ENCODE measurements at places on chromosomes 12 and 14.

- no peak for DNase-seq
These were observed at the start of gene CLEC1A for GRCh38 chr12:10098791-10099190. CLEC1A (minus strand) TSS chr12:10098985; CDS start chr12:10098922, 63 bp downstream.

- no peak for DNase-seq
These were observed 1.5 kb downstream of the RAB35 start for GRCh38 chr12:120115066-120115465.

GRCh38 chr12:42504049-42504448 lies 85.5 kb downstream of the PRICKLE1 start:
- no peak for DNase-seq

- no peak for DNase-seq
These were observed 6.7 kb upstream of the DNAAF2 start for GRCh38 chr14:49641697-49642129.

- DNase-seq = no peak
These were observed 118.9 kb downstream of the CHST11 start for GRCh38 chr12:104575442-104576186.

DNA sequence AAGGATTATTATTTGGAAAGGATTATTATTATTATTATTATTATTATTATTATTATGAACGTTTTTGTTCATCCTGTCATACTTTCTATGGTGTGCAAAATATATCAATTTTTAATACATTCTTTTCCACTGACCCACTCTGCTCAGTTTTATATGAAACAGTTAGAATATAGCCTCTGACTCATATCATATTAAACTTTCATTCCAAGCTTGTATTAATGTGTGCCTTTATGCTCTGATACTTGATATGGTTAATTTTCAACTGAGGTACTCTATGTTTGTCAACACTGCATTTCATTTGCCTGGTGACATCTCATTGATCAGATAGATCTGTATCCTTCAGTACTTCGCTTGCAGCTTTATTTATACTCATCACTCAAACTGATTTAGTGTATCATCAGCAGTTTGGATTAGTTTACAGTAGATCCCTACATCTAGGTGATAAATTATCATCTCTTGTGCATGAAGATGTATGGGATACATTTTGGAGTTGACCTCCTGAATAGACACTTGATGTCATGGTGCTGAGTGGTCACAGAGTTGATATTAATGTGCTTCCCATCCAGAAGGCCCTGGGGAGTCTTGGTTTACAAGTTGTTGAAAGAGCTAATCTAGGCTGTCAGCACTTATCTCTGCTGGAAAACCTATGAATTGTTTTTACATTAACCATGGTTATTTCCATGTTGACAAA lies 271.8 kb downstream of the TRHDE start:
- DNase-seq = no peak

DNA sequence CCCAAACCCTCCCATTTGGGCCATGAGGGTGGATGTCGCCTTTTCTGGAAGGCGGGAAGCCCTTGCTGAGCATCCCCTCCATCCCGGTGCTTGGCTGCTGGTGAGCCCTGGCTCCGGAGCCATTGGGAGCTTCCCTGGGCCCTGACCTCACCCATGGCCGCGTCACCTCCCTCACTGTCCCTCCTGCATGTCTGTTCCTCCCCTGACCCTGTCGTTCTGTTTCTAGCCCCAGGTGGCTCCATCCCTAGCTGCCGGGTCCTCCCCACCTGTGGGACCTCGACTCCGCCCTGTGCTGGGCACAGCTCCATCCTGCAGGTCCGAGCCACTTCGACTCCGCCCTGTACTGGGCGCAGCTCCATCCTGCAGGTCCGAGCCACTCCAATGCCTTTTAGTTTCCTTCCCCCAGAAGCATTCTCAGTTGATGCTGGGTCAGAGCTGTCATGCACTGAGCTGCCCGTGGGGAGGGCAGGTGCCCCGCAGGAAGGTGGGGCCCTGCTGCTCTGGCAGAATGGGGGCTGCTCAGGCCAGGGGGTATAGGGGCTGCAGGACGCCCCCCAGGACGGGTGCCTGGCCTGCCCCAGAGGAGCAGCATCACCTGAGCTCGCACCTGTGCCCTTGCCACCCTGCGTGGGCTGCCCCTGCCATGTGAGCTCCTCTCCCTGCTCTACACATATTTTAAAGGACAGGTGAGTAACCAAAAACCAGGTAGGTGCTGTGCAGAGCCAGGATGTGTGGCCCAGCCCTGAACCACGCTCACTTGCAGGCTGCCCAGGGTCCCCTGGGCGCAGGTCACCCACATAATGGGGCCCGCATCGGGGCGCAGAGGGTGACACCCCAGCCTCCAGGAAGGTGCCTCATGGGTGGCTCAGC lies 19.0 kb downstream of the NOC4L start:
- no peak for DNase-seq

DNA sequence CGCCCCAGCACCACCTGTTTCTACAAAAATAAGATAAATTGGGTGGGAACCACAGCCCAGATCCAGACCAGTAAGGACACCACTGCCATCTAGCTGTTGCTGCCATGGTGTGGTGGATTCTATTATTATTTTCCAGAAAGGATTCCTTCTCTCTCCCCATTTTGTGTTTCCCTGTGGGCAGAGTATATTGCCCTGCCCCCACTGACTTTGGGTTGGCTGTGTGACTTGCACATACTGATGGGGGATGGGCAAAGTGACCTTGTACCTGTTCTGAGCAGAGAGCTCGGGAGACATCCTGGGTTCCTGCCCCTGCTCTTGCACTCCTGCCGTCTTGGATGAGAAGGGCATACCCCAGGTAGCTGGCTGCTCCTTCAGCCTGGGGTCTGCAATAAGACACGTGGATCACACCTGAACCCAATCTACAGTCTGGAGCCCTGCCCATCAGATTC lies 24.3 kb downstream of the MOAP1 start:
- no peak for DNase-seq

GRCh38 chr14:76376878-76377734 lies 1.2 kb downstream of the ESRRB start:
- DNase-seq = no peak

DNA sequence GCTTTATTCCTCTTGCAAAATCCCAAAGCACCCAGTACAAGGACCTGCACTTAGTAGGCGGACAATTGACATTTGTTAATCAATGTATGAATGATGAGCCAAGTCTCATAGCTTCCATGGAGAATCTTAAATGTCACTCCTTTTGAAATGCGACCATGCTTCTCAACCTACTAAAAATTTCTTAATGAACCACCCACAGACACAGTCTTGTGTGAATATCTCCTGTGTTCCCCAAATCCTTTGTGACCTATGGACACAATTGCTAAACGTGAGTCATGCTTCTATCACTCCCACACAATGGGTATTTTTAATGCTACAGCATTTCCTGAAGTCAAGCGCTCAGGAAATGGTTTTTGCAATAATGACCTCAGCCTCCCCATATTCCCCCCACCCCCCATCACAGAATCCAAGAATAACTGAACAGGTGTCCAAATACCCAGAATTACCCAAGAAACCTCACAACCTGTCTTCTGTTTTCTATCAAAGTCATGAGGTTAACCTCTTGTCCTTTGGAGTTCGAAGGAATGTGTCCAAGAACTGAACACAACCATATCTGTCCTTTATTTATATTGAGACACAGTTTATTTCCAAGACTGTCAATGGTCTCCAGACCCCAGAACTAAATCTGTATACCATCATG lies 163.6 kb upstream of the PLEKHG7 start:
- no peak for DNase-seq

DNA sequence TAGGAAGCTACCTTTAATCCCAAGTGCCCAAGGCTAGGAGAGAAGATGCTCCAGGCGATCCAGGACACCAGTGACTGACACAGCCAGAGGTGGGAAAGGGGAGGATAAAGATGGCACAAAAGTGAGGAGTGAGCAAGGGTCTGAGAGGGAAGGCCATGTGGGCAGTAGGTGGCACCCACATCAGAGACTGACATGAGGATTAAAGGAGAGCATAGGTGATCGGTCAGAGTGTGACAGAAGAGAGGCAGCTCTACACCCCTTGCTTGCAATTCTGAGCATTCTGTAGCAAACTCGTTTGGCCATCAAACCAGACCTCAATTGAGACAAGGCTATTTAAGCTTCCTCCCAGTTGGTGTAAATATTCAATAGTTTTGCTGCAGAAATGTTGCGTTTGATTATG lies 724 bp upstream of the CD27 start:
- no peak for DNase-seq

- no peak for DNase-seq
These were observed 58.0 kb upstream of the KRAS start for GRCh38 chr12:25308756-25309155.

GRCh38 chr14:70601162-70601561 lies 707 bp upstream of the MED6 start:
- DNase-seq = no peak

- no peak for DNase-seq
These were observed 117.5 kb downstream of the DYRK2 start for GRCh38 chr12:67765776-67766766.

DNA sequence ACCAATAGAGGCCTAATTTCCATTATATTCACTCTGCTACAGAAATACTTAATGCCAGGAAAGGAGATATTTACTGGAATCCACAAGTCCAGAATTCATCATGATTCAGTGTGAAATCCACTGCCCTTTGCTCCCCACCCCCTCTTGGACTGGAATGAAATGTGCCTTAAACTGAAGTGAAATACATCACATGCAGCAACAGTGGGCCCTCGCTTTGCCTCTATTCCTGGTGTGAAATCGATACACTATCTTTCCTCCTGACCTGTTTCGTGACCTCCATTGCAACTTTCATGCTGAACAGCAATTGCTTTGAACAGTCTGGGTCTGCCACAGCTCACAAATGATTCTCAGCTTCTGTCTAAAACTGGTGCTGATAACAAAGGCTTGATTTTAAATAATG lies 100.6 kb downstream of the NPAS3 start:
- DNase-seq = no peak

DNA sequence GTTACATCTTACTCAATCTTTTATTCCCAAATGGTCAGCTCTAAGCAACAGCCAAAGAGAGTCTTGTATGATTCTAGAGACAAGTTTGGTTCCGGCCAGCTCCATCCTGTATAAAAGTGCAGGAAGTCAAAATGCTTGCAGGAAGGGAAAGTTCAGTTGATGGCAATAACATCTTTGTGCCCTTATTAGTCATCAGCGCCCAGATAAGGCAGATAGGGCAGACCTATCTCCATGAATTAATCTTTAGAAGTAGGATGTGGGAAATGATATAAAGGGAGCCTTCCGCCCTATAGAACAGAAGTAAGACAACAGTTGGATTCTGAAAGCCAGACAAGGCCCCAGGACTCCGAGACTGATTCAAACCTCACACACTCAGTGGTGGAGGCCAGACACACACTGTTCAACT lies 6.4 kb downstream of the GNS start:
- DNase-seq = no peak

DNA sequence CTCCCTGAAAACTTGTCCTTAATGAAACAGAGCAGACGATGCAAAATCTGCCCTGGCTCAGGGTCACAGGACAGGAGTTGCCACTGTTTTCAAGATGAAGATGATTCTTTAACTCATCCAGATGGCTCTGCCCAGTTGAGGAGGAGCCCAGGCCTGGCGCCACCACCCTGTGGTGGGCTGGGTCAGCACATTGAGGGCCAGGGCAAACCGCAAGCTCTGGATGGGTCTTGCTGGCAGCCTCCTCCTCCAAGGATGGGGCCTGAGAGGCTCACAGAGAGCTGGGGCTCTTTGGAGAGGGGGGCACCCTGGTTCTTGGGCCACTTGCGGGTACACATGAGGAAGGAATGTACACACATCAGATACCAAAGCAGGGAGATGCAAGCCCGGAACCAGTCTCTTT lies 158.2 kb downstream of the NUAK1 start:
- no peak for DNase-seq

DNA sequence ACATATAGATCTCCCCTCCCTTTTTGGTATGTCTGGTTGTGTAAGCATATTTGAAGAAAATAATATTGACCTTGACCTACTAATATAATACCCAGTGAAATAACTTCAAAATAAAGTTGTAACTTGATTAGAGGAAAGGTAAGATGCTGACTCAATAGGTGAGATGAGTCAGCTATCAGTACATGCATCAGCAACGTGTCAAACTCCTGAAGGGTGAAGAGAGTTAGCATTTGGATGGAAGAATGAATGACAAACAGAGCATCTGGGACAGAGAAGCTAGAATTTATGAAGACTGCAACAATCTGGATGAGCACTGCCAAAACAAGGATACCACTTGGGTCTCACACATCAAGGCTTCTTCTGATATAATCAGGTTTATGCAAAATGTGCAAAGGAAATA lies 74.9 kb downstream of the PPP2R5E start:
- no peak for DNase-seq

DNA sequence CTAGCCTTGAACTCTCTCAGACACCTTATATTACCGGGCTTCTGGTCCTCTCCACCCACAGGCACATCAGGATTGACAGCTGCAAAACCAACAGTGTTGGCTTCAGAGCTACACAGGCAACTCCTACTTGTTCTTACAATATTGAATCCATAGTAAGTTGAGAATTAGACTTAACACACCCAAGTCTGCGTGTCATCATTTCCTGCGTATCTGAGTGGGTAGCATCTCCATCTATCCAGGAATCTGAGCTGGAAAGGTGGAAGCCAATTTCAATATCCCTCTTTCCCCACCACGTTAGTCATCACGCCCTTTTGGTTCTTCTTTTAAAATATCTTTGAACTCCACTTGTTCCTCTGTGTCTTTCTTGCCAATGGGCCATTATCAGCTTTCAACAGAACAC lies 37.2 kb downstream of the NRXN3 start:
- no peak for DNase-seq

DNA sequence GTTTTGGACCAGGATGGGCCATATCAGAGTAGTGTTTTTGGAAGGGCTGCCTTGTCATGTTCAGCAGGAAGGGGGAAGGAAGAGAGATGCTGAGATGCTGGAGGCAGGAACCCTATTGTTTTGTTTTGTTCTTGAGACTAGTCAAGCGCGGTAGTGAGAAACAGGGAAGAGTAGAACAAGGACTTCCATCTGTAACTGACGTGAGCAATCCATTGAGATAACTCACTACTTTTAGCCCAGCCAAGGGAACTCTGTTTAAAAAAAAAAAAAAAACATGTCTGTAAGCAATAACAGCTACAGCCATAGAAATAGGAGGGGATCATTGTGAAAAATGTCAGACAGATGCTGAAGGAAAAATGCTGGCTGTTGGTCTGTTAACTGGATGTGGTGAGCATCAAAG lies 34.0 kb downstream of the CD9 start:
- no peak for DNase-seq

GRCh38 chr14:84671776-84672175 lies 858.2 kb upstream of the FLRT2 start:
- no peak for DNase-seq
